ENCODE measurements at places on chromosomes 2 and 18.

GRCh38 chr2:68141875-68142274 lies 15.8 kb upstream of the PNO1 start:
- DNase-seq = no peak

DNA sequence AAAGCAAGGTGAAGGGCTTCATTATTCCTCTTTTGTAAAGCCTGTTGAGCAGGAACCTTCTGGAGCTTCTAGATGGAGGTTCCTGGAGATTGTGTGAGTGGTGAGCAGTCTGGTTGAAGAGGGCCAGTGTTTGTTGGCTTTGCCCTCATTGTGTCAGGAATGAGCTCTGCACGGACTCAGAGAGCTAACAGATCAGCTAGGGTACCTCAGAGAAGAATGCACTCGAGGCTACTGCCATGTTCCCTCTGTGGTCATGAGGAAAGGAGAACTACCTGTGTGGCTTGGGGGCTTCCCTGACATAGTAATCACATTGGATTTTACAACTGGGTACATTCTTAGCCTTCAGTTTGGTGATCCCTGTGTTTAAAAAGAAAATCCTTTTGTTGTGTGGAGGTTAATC lies 46.6 kb downstream of the SPTBN1 start:
- DNase-seq = no peak

DNA sequence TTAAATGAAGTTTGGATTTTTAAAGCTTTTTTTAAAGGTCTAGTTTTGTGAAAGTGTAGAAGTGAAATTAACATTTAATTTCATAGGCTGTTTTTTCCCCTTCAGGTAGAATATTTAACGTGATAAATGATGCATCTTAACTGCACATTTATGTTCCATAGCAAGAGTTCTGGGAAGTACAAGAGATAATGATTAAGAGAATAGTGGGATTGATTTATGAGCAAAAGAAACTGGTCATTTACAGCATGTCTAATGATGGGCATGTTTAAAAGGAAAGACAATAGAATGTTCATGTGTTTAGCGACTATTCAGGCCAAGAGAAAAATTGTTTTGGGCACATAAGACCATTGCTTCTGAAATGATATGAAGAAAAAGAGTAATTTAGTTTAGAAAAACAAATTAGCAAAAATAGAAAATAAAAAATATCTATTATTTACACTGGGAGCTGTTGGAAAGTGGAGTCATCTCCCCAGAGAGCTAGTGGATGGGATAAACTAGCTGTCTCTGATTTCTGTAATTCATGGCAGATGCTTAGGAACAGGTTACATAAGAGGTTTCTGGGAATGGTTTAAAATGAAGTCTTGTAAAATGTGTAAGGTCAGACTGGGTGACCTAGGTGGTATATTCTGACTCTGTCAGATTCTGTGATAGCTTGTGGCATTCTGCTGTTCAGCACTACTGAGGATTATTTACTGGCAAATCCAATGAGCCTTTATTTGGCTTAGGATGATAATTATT lies 60.7 kb downstream of the WDR7 start:
- no peak for DNase-seq

GRCh38 chr18:11985586-11985985 lies 4.3 kb downstream of the IMPA2 start:
- no peak for DNase-seq

GRCh38 chr18:75003764-75004690 lies 204.9 kb downstream of the PTGR3 start:
- no peak for DNase-seq

DNA sequence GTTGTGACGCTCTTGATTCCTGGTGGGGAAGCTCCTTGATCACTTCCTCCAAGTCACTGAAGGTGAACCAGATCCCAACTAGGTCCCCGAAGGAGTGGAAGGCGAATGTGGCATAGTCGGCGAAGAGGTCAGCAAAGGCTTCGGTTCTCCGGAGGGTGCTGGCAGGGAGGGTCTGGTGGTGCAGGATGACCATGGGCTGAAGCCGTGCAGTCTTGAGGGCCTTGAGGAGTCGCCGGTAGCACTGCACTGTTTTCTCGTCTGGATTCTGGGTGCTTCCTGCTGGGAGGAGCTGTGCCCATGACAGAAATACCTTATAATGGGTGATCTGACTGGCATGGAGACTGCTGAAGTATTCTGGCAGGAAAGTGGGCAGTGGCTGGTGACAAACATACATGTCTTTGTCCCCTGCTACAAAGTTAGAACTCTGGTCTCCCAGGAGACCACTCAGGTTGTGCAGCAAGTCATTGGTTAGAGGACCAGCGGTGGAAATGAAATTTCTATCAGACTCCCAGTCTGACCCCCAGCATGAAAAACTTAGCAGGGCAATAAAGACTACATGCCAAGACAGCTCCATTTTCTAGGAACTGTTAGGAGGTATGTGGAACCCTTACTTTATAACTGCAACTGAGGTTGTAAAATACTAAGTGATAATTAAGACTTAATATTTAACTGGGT lies at the start of gene LCT:
Gene LCT (minus strand): TSS at position 589 of the 675 bp plus-strand sequence. CDS start 15 bp downstream, at position 574.
- no peak for DNase-seq

- DNase-seq = no peak
Observed at GRCh38 chr2:148540022-148540421, 104.5 kb upstream of the EPC2 start.

DNA sequence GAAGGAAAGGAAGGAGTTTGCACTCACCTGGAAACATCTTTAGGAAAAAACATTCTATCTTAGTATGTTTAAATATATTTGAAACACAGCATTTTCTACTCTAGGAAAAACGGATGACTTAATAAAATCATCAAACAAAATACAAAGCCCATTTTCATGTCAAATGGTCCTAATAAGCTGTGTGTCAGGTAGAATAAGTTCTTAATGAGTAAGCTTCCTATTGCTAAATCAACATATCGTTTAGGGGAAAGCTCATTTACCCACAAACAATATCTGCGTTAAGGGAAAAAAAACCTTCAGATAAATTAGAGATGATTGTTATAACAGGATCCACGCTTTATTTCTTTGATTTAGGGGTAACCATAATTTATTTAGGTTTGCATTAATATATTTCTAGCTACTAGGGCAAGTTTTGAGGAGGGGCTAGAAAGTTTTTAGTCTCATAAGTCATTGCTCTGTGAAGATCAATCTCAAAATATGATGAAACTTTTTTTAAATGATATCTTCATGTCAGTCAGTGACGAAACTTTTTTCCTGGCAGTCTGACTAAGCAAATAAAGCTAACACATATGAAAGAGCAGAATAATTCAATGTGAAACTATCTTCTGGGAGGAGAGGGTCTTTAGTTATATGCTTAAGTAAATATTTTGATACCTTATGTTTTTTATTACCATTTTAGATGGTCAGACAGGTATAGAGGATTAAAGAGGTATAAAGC lies 147.1 kb downstream of the WDSUB1 start:
- no peak for DNase-seq

DNA sequence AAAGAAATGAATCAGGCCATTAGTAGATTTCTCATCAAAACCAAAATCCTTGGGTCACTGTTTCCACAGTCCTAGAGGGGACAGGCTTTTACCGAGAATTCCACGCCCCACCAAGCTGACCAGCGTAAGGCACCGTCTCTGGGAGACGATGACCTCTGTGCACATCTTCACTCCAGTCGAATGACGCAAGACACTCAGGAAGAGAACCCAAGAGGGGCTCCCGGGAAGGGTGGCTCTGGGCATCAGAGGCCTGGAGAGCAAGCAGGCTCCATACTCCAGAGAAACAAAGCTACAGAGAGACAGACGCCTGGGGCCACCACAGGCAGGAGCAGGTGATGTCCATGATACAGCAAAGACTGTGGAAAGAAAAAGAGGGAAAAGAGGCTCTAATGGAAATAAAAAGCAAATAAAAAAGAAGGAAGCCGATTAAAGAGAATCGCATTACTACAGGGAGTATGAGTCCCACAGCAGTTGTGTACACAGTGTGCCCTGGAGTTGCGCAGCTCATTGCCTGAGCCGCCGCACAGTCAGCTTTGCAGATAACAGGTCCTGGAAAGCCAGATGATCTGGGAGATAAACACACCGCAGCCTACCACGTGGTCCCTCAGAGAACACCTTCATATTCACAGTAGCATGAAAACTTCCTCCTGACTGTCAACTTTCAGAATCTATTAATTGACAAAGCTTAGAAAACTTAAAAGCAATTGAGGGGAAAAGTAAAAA lies 572.7 kb upstream of the SALL3 start:
- no peak for DNase-seq

DNA sequence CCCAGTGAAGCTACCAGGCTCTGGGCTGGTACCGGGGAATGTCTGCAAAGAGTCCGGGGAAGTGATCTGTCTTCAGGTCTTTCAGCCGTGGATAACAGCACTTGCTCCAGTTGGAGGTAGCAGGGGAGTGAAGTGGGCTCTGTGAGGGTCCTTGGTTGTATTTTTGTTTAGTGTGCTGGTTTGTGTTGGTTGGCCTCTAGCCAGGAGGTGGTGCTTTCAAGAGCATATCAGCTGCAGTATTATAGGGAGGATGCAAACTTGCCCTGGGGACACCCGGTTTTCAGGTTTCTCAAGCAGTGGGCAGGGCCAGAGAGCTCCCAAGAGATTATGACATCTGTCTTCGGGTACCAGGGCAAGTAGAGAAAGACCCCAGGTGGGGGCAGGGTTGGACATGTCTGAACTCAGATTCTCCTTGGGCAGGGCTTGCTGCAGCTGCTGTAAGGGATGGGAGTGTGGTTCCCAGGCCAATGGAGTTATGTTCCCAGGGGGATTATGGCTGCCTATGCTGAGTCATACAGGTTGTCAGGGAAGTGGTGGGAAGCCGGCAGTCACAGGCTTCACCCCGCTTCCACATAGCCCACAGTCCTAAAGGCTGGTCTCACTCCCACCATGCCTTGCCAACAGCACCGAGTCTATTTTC lies 34.4 kb downstream of the ACAA2 start:
- DNase-seq = peak; percentile 63

GRCh38 chr2:224986477-224986876 lies 55.8 kb downstream of the DOCK10 start:
- no peak for DNase-seq

DNA sequence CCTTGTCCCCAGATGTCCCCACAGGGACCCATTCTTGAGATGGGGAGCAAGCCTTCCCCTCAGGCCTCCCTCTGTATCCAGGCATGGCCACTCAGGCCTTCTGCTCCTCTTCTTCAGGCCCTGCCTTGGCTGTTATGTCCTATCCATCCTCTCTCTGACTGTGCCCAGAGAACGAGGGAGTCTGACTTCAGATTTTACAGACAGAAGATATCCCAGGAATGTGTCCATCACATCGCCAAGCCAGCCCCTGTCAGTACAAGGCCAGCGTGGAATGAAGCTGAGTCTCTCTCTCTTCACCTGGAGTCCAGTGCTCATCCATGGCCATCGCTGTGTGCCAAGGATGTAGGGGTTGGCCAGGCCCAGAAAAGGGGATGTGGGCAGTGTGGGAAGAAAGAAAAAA lies 57.6 kb downstream of the SDC1 start:
- no peak for DNase-seq

DNA sequence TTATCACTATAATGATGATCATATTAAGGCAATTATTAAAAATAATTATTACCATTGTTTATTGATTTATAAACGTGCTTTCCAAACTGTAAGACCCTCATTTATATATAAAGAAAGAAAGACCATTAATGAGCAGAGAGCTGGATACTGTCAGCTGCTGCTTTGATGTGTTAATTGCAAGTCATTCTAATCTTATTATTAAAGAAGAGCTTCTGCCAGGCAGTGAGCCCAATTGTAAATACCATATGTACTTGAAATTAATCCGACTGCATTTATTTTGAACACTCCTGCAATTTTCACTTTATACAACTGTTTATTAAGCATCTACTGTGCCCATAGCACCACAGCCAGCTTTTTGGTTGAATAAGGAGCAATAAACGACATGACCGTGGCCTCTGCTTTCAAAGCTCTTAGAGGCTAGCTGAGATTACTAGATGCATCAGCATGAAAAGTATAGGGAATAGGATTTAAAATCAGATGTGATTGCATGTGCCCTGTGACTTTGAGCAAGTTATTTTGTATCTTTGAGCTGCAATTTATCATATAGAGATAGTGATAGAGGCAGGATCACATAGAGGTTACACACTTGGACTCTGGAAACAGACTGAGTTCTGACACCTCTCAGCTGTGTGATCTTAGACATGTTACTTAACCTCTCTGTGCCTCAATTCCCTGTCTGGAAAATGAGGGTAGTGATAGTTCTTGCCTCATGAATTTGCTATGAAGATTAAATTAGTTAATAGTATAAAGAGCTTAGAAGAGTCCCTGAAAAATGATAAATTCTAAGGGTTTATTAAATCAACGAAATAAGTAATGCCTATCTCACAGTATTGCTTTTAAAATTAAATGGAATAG lies 83.4 kb downstream of the MYCN start:
- DNase-seq = no peak

DNA sequence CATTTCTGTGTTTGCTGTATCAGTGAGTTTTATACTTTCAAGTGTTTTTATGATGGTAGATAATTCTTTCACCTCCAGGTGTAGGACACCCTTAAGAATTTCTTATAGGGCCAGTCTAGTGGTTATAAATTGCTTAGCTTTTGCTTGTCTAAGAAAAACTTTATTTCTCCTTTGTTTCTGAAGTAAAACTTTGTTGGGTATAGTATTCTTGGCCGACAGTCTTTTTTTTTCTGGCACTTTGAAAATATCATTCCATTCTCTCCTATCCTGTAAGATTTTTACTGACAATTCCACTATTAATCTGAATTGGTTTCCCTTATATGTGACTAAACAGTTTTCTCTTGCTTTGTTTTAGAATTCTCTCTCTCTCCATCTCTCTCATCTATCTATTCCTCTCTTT lies 118.7 kb upstream of the LRRTM4 start:
- no peak for DNase-seq

GRCh38 chr2:233928594-233929351 lies 11.6 kb downstream of the TRPM8 start:
- DNase-seq = no peak

DNA sequence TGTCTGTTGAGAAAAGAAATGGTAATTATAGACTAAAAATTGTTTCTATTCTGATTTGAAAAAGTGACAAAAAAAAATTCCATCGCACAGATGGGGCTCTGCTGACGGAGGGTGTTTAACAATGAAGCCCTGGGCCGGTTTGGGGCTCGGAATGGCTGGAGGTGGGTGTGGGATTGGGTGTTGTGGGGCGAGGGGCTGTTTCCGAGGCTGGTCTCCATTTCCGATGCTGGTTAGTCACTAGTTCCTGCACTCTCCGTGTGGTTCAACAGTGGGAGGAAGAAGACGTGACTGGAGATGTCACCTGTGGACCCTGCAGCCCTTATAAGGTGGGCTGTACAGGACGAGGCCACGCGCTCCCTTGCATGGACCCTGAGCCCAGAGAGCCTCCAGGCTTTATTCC lies 143.2 kb downstream of the KLHL29 start:
- no peak for DNase-seq

DNA sequence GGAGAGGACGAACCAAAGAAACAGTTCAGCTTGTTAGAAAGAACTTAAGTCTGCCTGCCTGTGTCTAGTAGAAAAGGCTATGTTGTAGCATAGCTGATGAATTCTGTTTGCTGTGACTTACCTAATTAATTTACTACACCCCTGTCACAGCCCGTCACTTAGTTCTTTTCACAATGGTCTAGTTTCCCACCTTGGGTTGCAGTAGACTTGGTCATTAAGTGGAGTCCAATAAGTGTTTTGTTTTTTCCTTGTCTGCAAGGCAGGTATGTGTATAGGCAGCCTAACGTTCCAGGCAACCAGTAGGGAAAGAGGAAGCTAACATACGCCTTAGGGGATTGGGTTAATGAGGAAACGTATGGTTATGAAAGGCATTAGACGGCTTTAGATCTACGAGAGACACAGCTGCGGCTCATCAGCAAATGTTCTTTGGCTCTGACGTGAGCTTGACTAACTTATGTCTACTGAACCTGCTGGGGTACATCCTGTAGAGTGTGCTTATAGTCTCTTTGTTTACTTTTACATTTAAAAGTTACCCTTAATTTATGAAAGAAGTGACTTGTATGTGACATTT lies 180.1 kb downstream of the PRPF40A start:
- no peak for DNase-seq

- no peak for DNase-seq
Observed at GRCh38 chr18:63894106-63894772, 6.7 kb downstream of the SERPINB2 start.

Measured in NCI-H2107 (cell line).